Stimulated activated CD8-positive, alpha-beta memory T cell treated with anti-CD3 and anti-CD28 coated beads, Interleukin-15, amount 100 ng/mL, for 4 hours (primary cell): ENCODE measurements at places on chromosomes 2 and 18.

DNA sequence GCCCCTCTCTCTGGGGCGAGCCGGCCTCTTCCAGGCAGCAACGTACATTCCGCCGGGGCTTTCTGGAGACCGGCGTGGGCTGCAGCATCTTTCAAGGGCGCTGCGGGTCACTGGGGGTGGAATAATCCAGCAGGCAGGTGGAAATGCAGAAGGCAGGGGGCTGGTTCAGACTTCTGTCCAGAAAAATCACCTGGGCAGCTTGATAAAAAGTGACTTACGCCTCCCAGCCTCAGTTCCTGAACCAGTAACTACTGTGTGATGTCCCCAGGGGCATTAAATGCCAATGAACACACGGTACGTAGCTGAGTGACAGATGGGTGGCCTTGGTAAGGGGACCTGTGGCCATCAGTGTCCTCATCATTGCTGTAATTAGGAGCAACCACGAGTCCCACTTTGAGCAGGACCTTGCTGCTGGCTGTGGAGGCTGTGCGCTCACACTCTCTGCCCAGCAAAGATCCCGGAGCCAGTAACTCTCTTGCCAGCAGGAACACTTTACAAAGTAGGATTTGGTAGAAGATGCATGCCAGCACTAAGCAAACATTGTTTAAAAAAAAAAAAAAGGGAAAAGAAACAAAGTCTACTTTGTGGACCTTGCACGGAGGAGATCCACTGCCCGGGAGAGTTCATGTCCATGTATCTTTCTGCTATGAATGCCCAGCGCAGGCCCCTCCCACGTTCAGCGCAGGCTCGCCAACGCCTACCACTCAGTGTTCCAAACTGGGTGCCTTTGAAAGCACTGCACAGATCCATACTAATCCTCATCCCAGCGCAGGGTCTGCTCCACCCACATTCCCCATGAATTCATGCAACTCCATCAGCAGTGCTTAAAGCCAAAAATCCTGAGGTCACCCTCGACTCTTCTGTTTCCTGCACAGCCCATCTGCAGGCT, 177.3 kb downstream of the HDAC4 start:
- no peak for DNase-seq

DNA sequence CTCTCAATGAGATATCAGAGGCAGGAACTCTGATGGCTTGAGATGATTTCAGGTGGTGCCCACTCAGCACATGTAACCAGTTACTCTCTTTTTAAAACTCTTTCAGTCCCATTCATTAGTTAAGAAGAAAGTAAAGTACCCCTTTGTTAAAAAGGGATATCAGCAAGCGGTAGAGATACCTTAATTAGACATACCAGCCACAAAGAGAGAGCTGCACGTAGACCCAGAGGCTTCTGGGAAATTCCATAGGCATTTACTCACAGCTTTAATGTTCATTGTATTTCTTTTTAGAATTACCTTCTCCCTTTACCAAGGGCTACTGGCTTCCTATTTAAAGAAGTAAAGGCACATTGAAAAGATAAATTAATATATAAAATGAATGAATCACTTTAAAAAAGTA, 63.3 kb downstream of the LYPD6B start:
- DNase-seq = no peak

DNA sequence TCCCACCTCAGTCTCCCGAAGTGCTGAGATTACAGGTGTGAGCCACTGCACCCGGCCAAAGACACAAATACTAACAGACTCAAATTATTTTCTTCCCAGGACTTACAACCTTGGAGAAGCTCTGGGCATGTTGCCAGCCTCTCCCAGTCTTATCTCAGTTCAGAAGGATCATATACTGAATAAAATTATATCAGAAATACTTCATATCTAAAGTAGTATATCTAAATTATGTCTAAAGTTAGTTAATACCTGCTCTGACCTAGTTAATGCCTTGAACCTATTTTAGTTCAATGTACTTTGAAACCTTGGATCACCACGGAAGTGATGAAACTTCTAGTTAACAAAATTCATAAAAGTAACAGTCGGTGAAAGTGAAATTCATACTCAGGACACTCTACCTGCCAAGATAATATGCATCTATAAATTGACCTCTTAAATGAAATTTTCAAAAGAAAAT, 34.4 kb upstream of the CYBRD1 start:
- DNase-seq = no peak

DNA sequence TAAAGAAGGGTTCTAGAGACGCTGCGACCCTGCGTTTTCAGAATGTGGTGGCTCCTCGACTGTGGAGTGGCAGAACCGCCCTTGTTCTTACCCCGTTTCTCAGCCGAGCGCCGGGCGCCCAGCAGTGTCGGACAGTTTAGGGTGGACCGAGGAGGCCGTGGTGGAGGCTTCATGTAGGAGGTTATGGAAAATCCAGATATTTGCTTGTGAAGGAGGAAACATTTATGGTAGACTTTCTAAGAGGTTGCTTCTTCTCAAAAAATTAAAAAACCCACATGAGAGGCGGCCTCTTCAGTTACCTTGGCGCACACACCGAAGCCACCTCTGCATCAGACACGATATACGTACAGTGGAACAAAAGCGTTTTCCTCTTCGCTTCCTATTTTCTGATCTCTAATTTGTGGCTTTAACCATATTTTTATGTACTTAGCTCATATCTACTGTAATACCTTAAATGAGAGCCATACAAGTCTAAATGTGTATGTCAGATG, 120.8 kb downstream of the NFATC1 start:
- DNase-seq = no peak

- DNase-seq = no peak
These were observed 192.6 kb upstream of the ZEB2 start for GRCh38 chr2:144712550-144712940.

DNA sequence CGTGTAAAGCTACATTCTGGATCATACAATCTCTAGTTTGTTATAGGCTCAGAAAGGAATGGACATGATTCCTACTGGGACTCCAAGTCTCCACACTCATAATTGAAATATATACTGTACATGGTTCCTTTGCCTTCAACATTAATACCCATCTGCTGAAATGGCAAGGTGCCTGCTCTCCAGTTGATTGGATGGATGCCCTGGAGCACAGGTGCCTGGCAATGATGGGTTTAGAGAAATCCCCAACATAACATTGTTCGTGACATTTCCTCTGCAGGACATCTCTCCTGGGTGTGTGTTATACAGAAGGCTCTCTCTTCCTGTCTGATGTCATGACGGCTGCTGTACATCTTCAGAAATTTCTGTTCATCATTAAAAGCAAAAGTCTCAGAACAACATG, 449.7 kb upstream of the CWC22 start:
- DNase-seq = no peak

DNA sequence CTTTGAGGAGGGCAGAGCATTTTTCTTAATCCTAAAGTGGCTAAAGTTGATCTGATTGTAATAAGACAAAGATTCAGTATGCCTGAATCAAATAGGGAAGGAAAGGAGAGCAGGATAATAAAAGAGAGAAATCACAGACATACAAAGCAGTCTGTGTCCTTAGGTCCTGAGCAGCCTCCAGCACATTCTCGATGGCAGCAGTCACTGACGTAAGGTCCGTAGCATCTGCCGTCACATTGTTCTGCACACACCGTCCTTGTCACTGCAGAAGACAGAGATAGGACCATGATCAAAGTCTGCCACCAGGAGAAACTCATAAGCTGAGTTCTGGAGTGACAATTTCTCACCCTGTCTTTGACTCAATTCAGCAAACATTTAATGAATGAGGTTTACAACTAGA, 813.7 kb downstream of the ERBB4 start:
- no peak for DNase-seq

GRCh38 chr2:180657054-180657453, 323.4 kb upstream of the UBE2E3 start:
- no peak for DNase-seq

DNA sequence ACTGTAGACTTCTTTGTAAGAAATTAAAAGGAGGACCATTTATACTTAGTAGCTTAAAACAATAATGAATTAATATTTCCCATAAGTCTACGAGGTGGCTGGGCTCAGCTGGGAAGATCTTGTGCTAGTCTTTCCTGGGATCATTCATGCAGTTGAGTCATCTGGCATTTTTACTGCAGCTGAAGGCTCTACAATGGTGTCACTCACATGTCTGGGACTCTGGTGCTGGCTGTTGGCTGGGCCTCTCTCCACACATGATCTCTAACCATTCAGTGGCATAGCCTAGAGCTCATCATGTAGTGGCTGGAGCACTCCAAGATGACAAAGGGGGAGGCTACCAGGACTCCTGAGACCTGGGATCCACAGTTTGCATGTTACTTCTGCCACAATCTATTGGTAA, 35.5 kb downstream of the CLASP1 start:
- no peak for DNase-seq

- no peak for DNase-seq
These were observed 403 bp downstream of the COL4A3 start for GRCh38 chr2:227164763-227165291.

GRCh38 chr2:88626171-88627054, 851 bp downstream of the EIF2AK3 start:
- DNase-seq = peak; percentile 25

GRCh38 chr2:240586919-240587800, 626 bp downstream of the CAPN10 start:
- DNase-seq = peak; percentile 29

GRCh38 chr2:102253753-102254150, 57.6 kb upstream of the IL1RL1 start:
- DNase-seq = no peak

DNA sequence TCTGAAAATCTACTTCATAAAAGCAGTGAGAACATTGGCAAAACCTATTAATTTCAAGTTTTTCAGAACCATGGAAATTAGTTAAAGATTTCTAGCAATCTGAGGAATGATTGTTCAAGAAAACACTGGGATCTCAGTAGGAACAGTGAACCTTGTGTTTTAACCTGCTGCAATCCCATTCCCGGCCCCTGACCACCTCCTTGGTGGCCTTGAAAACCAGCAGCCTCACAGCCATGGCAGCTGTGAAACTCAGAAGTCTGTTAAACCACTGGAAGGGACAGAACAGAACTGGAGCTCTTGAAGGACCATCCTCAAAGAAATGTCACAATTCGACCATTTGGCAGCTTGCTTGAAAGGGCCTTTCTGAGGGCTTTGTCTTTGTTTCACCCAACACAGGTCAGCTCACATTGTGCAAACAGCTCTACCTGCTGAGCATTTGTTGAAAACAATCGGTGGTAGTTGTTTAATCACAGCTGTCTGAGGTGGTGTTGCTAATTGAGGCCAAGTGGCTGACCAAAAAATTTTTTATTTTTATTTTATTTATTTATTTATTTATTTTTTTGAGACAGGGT, 25.8 kb downstream of the NEDD4L start:
- no peak for DNase-seq

- no peak for DNase-seq
These were observed 5.2 kb downstream of the ANKRD23 start for GRCh38 chr2:96838345-96839292.

DNA sequence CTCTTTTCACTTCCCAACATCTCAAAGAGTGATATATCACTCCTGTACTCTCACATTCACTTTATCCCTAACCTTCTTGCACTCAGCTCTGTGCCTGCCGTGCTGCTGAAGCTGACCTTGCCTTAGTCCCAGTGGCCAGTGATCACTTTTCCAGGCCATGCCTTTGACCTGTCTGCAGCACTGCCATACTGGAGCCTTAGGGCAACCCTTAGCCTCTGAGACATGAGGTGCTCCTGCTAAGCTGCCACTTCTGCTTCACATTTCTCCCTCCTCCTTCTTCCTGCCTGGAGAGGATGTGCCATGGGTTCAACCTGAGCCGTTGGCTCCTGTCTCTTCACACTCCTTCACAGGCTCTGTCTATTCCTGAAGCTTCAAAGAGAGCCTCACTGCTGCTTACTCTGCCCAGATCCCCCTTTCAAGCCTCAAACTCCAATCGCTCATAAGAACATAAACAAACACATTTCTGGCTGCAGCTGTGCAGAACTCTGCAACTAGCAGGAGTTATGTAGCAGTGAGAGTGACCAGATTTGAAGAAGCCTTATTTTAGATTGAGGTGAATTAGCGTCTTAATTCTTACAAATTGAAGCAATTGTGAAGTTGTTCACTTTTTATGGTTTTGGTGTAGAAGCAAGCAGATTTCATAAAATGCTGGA, 716.2 kb upstream of the FANCL start:
- DNase-seq = no peak

DNA sequence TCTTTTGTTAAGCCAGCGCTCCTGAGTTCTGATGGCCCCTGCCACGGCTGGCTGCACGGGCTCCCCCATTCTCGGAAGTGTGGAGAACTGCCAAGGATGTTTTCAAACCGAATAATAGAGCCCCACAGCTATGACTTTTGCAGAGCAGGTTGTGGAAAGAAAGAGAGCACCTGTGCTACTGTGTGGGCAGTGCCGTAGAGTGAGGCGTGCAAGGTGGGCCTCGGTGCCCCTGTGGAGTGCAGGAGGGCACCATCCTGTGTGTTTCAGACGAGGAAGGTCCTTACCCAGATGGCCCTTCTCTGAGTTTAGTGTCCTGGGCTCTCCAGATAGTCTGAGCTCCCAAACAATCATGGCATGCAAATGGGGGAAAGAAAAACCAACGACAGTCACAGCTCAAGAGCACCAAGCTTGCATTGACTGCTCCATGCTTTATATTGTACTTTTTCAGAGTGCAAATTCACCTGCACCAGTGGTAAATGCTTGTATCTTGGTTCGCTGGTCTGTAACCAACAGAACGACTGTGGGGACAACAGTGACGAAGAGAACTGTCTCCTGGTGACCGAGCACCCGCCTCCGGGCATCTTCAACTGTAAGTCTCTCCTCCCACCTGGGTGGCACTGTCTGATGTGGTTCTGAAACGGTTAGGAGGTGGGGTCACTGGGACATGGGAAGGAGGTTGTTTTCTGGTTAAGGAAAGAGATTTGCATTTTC, 219.4 kb downstream of the LDLRAD4 start:
- DNase-seq = no peak
